ENCODE measurements at places on chromosomes 13 and 19.

DNA sequence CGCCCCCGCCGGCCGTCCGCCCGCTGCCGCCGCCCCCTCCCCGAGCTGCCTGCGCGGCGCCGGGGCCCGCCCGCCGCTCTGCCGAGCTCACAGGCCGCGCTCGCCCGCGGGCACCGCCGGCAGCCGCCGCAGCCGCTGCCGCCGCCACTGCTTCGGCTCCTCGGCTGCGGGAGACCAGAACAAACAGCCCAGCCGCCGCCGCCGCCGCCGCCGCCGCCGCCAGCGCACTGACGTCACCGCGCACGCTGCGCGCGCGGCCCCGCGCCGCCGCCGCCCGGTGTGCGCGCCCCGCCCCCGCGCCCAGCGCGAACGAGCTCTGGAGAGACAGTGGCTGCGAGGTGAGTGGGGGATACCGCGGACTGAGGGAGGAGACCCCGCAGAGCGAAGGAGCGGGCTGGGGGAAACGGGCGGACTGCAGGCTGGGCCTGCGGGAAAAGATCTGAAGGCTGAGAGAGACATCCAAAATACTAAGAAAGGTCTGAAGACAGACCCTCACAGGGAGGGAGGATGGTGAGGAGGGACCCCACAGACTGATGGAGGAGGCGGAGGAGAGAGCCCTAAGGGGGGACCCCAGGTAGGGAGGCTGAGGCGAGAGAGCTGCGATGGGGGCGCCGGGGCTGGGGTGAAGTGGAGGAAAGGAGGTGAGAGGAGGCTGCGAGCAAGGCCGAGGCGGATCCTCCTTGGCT lies at the start of gene BRD4:
Gene BRD4 (minus strand): TSS at position 229 of the 686 bp plus-strand sequence. CDS start 59,440 bp downstream, outside the sequence.
- DNase-seq: no peak

DNA sequence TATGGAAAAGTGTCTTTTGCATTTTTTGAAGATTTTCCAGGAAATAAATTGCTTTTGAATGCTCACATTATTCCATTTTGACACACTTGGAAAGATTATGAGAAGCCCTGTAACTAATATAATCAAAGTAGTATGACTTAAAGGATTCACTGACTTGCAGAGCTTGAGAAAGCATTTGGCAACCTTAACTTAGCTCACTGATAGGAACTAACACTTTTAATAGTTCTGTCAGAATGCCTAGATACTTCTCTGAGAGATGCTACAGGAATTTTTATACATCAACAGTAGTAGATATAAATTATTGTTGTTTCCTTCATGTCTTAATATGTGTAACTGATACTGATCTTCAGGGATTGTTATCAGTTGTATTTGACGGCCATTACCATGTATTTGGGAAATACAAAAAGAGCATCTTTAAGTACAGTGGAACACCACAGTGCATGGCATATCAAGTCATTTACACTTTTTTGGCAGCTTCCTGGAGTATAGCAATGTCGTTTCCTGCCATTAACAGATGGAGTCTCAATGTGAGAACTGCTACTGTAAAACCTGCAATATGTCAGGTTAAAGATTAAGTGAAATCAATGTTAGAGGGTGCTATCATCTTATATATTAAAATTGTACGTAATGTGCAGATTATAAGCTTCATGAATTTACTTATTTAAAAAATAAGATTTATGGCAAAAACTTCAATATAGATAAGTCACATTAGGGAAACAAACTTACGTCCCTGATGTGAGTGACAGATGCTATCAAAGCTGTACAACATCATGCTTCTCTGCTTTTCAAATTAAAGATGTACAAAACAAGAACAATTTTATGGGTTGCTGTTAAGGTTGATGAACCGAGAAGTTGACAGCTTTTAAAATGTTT lies 1159.8 kb upstream of the MIR17HG start:
- no peak for DNase-seq

GRCh38 chr19:17075864-17076542 lies 426 bp downstream of the MYO9B start:
- no peak for DNase-seq

- DNase-seq: no peak
These were observed 3.7 kb downstream of the RAB11B start for GRCh38 chr19:8393871-8394250.

- DNase-seq: no peak
These were observed 15.7 kb upstream of the SCEL start for GRCh38 chr13:77519808-77520207.

GRCh38 chr19:13098277-13099072 lies 4.2 kb downstream of the LYL1 start:
- no peak for DNase-seq

DNA sequence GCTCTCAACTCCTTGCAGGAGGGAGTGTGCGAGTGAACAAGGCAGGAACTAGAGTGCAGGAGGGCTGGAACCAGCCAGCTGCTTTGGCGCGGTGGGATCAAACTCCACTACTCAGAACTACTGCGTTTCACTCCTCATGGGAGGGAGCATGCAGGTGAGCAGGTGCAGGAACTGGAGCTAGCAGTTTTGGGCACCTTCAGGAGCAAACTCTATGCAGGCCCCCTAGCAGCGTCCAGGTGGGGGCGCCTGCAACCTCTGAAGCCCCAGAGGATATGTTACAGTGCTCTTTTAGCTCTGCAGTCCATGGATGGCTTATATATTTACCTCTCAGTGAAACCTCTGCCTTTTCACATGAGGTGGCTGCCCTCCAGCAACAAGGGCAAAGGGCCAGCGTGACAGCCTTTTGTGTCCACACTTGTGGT lies 1303.4 kb downstream of the PCDH9 start:
- DNase-seq: no peak

- no peak for DNase-seq
These were observed 135.3 kb upstream of the TMTC4 start for GRCh38 chr13:100809856-100810255.

All from NCI-H2107 (cell line).